Panc1 (cell line): ENCODE measurements at places on chromosomes 12 and 14.

DNA sequence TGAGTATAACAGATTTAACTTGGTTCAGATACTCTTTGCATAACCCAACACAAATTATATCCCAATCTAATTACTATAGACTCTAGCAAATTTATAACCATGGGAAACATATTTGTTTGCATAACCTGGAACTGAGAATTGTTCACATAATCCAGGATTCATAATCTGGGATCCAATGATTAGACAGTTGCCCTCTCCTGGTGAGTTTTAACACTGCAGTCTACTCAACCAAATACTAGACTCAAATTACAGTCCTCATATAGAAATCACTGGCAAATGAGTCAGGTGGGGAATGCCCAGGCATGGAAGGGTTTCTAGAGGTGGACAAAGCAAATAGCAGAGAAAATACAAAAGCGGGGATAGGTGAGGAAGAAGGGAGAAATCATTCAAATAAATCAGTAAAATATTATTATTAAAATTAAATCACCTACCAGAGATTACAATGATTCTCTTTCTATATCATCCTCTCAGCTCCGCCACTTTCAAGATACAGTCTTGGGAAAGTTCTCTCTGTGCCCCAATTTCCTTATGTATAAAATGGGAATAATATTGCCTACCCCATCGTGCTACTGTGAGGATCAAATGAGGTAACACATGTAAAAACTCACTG, 9.4 kb downstream of the GCH1 start:
- no peak for DNase-seq

DNA sequence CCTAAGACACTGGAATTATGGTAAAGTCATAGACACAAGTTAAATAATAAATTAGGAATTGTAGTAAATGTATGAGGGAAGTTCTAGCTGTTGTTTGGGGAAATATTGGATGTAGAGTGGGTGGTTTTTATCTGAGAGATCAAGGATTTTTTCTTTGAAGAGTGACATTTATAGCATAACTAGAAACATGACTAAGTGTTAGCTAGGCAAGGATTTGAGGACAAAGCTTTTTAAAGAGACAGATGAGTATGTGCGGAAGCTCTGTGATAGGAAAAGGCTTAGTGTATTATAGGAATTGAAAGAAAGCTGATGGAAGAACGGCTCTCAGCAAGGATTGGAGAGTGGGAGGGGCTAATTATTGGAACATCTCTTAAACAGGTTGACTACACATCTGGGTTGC, 24.5 kb downstream of the PDZRN4 start:
- no peak for DNase-seq

GRCh38 chr14:105147671-105148603, 20.6 kb downstream of the JAG2 start:
- no peak for DNase-seq

- DNase-seq: no peak
Observed at GRCh38 chr12:12626471-12626870, 14.8 kb downstream of the CREBL2 start.

- DNase-seq: no peak
Observed at GRCh38 chr14:29587761-29588470, 339.7 kb downstream of the PRKD1 start.

GRCh38 chr14:74429221-74429691, 3.2 kb upstream of the SYNDIG1L start:
- no peak for DNase-seq

GRCh38 chr14:65866448-65866847, 453.9 kb downstream of the FUT8 start:
- no peak for DNase-seq

DNA sequence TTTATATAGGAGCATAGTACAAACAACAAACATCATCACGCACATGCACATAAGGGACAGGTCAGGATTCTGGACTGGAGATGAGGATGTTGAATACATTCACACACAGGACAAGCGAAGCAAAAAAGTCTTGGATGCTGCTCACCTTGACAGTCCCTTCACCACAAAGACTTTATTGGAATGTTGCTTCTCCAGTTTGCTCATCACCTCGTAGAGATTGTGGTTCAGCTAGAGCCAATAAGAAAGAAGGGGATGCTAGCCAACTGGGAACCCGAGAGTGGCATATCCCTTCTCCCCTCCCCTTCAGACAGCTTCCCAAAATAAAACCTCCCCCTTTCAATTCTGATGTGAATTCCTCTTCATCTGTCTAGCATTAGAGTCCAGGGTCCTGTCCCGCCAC, 25.4 kb upstream of the SMAGP start:
- no peak for DNase-seq

GRCh38 chr12:11968048-11968383, 102.7 kb upstream of the BCL2L14 start:
- no peak for DNase-seq

- DNase-seq: no peak
Observed at GRCh38 chr12:2639020-2639298, 155.8 kb upstream of the FKBP4 start.

DNA sequence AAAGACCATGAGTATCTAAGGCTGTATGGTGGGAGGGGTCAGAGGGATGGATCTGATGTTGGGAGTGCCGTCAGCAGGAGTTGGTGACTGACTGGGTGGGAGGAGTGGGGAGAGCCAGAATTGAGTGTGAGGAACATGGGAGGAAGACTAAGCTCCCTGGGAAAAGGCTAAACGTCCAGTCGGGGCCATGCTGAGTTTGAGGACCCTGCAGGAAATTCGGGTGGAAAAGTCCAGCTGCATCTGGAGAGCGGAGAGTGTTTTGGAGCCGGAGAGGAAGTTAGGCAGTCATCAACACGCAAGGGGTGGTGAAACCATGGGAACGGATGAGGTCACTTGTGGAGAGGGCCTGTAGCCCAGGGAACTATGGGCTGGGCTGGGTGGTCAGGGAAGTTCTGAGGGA, 60.9 kb downstream of the ELK3 start:
- no peak for DNase-seq

GRCh38 chr12:18275981-18276380, 14.7 kb downstream of the PIK3C2G start:
- no peak for DNase-seq

GRCh38 chr14:31937730-31938346, 139.3 kb upstream of the ARHGAP5 start:
- DNase-seq: peak; percentile 89

DNA sequence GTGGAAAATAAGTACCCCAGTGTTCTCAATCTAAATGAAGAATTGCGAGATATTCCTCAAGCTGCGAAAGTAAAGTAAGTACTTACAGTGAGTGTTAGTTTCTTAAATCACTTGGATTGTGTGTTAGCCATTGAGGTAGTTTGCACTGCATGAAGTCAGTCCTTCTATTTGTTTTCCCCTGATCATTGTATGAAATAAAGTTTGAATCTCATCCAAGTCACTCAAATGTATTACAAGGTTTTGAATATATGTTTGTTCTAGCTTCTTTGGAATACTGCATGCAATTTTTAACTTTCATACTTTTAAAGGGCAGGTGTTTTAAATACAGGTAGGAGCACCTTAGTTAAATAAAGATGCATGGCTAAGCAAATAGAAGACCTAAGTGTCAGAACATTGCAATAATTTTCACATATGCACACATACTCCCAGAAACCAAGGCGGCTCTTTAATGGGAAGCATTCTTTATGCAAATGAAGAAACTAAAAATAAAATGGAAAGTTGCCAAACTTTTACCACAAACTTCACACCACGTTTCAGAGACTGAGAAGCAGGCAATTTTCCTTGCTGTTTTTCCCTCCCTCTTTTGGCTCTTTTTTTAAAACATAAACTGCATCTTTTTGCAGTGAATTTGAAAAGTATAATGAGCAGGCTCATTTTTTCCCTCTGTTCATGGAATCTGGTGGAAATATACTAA, 105.6 kb downstream of the GPR135 start:
- no peak for DNase-seq

DNA sequence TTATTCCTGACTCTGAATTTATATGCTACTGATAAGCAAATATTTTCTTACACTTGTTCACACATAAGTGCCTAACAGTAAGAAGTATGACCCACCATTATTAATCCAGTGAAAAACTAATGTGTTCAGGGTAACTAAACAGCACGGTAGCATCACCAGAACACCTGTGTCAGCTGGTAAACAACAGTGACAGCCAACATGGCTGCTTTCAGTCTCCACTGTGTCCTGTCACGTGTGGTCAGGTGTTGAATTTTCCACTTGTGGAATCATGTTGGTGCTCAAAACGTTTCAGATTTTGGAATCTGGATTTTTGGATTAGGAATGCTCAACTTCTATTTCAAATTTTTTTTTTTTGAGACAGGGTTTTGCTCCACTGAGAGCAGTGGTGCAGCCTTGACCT, 14.3 kb upstream of the ATP23 start:
- no peak for DNase-seq

DNA sequence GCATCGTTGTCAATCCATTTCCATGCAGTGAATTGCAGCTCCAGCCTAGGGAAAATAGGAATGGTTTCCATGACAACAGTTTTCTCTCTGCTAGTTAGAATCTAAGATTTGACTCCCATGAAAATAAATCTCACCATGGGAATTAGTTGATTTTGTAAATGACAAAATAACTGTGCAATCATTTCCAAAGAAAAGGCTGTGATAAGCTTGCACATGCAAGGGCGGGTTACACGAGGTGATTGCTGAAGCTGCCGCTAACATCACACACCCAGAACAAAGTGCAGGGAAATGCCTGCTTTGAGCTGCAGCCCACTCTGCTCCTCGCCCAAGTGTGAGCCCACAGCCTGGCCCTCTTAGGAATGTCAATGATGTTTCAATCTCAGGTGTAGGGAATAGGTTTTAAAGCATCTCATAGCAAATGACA, 53.8 kb downstream of the TRIM9 start:
- no peak for DNase-seq

DNA sequence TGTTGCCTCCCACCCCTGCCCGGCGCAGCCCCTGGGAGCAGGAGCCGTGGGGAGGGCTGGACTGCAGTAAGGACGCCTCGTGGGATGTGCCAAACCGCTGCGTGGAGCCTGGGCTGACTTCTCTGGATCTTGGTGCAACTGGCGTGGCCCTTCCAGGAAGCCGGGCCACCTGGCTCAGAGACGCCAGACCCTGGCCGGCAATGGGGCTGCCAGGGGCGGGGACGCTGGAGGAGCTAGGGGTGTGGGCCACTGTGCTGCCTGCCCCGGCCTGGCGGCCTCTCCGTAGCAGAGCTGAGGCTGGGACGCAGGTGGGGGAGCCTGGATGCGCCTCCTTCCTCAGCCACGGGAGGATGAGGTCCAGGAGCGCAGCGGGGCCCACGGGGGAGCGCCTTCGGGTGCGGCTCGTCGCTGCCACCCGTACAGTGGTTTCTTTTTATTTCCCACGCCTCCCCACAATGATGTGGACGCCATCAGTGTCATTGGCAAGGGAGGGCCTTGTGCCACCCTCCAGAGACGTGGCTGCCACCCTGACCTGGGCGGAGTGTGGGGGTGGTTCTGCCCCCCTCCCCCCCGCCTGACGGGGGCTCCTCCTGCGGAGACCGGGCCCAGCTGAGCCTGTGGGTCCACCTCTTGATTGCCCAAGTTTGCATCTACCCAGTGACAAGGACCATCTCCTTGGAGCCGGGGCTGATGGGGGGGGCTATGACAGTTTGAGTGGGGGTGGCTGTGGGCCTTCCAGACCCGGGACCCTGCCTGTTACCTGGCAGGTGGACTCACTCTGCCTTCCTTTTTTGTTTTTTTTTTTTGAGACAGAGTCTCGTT, 11.3 kb downstream of the DDX51 start:
- no peak for DNase-seq

DNA sequence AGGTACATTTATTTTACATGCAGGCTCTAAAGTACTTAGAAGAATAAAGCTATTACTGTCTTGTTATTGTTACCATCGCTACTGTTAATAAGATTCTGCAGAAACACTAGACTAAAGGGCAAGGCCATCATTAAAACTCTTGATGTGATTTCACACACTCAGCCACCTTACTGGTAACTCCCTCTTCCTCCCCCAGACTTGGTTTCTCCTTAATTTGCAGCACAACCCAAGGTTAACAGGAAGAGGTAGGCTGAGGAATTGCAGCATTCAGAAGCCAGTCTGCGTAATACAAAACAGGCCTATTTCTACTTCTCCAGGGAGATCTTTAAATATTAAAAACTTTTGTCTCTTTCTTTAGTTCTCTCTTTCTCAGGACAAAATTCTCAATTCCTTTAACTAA, 210.3 kb downstream of the BTG1 start:
- no peak for DNase-seq

- no peak for DNase-seq
Observed at GRCh38 chr12:42766754-42767153, 177.2 kb upstream of the PRICKLE1 start.
